ENCODE measurements at places on chromosomes 2 and 18.

DNA sequence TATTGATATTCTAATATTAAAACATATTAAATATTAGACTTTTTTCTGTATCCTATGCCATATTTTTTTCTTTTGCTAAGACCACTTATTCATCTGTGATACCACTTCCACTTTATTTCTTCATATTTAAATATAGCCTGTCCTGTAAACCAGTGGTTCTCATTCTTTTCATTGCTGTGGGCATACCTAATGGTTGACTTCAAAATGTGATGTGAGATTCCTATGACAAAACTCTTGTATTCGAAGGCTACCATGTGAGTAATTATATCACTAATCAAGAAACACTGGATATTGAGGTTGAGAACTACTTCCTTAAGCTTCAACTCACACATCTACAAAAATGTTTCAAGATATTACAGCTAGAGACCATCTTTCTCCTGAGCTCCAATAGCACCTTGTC is 3.6 kb downstream of the SCRN3 start:
- DNase-seq: no peak

GRCh38 chr2:217512259-217512658 is 490.5 kb downstream of the TNS1 start:
- DNase-seq: no peak

- DNase-seq: no peak
Observed at GRCh38 chr2:181106229-181106628, 125.8 kb downstream of the UBE2E3 start.

DNA sequence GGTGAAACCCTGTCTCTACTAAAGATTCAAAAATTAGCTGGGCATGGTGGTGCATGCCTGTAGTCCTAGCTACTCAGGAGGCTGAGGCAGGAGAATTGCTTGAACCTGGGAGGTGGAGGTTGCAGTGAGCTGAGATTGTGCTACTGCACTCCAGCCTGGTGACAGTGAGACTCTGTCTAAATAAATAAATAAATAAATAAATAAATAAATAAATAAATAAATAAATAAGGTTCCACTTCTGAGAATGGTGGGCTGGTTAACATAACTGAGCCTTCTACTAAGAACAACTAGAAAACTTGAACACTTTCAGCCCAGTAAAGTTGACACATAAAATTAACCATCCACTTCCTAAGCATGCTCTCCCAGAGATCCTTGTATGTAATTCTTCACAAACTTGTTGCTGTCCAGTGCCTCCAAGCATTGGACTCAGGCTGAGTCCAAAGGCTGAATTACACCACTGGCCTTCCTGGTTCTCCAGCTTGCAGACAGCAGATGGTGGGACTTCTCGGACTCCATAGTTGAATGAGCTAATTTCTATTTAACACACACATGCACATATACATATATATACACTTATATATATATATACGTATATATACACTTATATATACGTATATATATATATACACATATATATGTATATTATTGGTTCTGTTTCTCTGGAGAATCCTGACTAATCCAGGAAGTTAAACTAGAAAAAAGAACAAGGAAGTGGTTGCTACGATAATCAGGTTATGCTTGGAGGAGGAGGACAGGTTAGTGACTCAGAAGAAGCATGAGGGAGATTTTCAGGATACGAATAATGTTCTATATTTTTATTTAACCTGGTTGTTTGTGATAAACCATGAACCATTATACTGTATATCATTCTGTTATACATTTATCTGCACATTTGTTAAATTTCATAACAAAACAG is 348.8 kb downstream of the METTL4 start:
- DNase-seq: no peak

DNA sequence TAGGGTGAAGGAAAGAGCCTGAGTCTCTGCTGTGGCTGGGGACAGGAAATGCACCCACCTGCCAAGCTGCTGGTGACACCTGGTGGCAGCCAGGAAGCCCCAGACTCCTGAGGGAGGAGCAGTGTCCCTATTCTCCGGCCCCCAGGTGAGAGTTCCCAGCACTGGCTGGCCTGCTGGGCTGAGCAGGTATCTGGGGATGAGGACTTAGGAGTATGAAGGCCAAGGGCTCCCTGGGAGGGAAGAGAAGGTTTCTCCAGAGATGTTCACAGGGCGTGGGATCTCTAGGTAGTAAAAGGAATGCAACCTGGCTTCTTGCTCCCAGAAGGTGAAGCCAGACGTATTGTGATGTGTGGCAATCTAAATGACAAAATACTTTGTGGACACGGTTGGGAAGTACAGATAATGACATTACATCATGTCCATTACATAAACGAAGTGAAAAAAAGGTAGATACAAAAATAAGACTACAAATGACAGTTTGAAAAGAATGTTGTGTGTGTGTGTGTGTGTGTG is 75.8 kb upstream of the SLC1A4 start:
- DNase-seq: no peak

GRCh38 chr2:66602341-66602740 is 167.4 kb downstream of the MEIS1 start:
- no peak for DNase-seq

GRCh38 chr2:65388051-65388531 is 44.3 kb downstream of the SPRED2 start:
- DNase-seq: no peak

DNA sequence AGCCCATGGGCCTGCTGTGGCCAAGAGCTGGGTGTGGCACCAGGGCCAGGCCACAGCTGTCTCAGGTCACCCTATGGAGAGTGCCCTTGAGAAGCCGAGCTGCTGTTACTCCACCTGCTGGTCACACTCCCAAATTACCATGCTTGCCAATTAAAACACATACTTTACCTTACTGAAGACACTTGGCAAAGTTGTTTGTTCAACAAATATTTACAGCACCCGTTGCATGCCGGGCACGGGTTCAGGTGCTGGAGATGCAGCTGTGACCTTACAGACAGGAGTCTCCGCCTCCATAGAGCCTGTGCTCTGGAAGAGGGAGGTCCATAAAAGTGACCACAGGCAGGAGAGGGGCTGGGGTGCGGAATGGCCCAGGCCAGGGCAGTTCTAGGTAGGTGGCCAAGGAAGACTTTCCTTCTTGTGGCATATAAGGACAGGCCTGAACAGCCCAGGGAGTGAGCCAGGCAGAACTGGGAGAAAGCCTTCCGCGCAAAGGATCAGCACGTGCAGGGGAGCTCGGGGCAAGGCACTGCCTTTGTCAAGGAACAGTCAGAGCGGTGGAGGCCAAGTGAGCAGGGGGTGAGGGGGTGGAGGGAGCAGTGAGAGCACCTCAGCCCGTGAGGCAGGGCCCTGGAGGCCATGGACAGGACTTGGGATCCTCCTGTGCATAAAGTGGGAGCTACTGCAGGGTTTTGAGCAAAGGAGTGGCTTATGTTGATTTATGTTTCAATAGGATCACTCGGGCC is 23.6 kb upstream of the RBM44 start:
- DNase-seq: peak; percentile 18

DNA sequence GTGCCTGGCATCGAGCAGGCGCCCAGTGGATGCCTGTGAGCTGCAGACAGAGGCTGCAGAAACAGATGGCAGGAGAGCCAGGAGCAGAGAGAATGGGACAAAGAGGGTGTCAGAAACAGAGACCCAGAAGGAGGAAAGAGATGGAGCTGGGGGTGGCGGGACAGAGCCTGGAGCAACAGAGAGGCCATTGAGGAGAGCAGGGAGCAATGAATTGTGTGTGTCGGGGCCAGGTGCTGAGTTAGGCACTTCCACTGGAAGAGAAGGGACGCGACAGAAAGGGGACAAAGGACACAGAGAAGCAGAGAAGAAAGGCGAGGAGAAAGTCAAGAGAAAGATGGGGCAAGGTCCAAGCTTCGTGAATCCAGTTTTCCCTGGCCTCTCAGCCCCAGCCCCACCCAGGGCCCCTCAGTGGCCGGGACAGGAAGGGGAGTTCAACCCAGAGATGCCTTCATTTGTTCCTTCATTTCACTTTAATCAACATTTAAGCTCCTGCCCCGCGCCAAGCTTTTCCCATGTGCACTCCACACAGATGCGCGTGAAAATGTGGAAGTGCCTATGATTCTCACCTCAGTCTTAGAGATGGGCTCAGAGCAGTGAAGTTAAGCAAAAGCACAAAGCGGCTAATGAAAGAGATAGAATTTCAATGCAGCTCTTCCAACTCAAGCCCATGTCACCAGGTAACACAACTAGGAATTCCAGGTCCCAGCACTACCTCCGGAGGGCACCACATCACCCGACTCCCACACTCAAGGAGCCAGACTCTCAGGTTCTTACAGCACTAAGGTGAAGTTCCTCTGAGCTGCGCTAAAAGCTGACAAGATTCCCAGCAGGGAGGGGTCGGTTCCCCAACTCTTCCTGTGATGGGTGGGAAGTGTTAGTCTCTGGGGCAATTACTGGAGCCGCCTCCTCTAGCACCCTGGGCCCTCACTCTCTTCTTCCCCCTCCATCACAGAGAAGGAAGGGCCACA is 55.1 kb downstream of the TNS1 start:
- DNase-seq: peak; percentile 35

DNA sequence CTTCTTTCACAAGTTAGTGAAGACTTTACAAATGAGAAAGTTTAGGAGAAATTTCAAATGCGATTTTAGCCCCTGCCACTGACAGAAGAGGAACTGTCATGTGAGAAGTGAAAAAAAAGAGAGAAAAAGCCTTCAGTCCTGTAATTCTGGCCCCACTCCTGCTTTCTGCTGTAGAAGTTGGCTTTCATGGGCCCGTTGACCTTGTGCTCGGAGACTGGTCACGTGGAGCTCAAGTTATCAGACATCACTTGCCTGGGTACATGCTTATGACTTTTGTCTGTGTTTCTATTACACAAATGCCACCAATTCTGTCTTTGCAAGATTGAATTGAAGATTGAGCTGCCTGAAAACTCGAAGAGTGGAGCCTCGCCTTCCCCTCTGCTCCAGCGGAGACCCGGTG is 749.9 kb downstream of the BCL11A start:
- no peak for DNase-seq

DNA sequence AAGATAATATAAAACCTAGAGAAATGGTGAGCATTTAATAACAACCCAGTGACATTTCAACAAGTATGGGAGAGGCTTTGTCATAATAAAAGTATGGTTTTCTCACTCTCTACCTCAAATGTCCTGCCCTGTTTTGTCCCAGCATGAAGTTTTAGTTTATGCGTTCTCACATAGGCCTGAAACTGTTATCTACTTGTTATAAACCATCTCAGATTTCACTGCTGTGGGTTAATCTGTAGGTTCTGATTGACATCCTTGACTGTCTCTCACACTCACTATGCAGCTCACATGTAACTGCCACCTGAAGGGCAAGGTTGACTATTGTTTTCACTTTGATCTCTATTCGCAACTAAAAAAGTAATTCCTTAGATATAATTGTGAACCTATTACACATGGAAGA is 44.9 kb downstream of the ZEB2 start:
- DNase-seq: no peak

- no peak for DNase-seq
Observed at GRCh38 chr2:240704651-240705050, 13.0 kb downstream of the AQP12A start.

- peak; percentile 47 for DNase-seq
Observed at GRCh38 chr18:48687346-48688042, 148.7 kb downstream of the CTIF start.

- no peak for DNase-seq
Observed at GRCh38 chr18:74892066-74892627, 294.5 kb downstream of the ZNF407 start.

GRCh38 chr2:100126201-100126600 is 16.2 kb downstream of the AFF3 start:
- no peak for DNase-seq

GRCh38 chr18:44922968-44923367 is 242.3 kb downstream of the SETBP1 start:
- DNase-seq: no peak

DNA sequence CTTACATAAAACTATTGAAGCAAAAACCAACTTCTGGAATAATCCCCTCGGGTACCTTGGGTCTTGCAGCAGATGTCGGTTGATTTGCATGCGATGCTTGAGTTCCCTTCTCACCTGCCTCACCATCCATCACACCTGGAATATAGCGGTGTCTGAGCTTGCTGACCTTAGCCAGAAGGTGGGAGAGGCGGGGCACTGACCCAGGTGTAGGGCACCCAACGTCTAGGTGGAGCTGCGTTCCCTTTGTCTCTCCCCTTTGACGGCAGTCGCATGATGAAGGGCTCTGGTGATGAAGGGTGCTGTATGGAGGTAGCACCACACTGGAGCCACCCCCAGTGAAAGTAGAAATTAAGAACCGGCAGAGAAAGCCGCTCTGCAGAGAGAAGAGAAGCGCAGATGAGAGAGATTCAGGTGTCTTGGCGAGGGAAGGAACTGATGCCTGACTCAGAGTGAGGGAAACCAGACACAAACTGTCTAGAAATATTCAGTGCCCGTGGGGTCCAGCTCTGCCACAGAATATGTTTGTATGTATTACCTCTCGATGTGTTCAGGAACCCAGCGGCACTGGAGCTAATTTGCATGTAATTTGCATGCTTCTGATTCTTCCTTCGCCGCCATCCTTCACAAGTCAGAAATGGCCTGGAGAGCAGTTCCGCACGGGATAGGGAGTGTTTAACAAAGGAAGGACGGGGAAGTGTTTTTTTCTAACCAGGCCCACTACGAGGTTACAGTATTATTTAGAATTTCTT is 19.4 kb upstream of the MBP start:
- no peak for DNase-seq

- no peak for DNase-seq
Observed at GRCh38 chr2:45102141-45102540, 92.9 kb upstream of the SIX2 start.

DNA sequence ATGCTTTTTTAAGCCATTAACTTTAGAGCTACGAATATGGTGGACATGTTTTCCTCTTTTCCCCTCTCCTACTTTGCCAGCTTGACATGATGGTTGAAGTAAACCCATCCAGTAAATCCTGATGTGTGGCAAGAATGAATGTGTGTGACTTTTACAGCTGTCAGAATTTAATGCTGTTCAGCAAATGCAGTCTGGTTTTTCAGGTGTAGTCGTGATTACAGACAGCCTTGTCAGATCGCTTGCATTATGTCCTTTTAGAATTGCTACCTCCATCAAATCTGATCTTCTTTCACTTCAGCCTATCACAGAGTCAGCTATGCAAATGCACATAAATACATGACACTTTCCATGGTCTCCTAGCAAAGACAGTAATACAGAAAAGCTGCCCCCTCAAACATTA is 278.5 kb downstream of the FBXO15 start:
- DNase-seq: no peak

DNA sequence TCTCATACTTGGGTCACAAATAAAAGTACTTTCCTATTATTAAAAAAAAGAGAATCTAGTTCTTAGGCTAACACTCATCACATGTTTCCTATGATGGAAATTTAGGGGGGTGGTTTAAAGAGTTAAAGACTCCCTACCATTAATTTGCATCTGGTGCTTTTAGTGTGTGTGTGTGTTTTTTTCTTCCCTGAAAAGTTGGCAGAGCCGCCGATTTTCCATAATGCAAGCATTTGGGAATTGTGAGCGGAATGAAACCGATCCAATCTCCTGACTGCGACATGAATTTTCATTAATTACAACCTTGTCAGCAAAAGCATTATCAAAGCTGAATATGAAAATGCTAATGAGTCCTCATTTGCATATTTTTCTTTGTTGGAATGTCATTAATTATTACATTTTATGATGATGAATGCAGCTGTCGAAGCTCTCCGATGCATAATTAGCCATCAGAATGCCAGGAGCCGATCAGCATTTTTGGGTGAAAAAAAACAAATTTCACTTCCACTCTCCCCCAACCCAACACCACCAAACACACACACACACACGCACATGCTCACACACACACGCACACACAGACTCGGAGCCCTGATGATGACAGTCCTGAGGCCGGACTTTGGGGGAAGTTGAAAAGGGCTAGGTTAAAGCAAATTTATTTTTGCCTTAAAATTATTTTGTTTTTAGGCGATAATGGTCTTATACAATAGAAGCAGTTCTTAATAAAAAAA is 165.4 kb downstream of the TCF4 start:
- DNase-seq: no peak

All from midbrain (tissue), 1 donor.